ENCODE measurements at places on chromosomes 5 and 9.

- DNase-seq, result no peak
These were observed 217.0 kb downstream of the SREK1 start for GRCh38 chr5:66361070-66361469.

GRCh38 chr5:1655496-1656270 is 131.9 kb upstream of the LPCAT1 start:
- no peak for DNase-seq

DNA sequence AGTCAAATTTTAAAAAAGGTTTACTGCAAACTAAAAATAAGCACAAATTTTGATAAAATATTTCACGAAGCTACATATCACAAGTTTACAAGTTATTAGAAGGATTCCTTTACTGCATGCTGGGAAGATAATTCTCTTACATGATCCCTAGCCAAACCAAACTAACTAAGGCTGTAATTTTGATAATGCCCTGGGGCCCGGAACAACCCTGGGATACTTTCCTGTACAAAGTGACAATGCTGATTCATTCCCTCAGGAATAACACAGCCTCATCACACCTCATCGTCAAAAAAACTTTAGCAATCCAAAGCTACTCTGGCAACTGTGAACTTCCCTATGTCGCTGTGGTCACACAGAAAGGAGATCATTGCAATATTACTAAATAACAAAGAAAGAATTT is 402.9 kb downstream of the RAB3C start:
- DNase-seq, result no peak

DNA sequence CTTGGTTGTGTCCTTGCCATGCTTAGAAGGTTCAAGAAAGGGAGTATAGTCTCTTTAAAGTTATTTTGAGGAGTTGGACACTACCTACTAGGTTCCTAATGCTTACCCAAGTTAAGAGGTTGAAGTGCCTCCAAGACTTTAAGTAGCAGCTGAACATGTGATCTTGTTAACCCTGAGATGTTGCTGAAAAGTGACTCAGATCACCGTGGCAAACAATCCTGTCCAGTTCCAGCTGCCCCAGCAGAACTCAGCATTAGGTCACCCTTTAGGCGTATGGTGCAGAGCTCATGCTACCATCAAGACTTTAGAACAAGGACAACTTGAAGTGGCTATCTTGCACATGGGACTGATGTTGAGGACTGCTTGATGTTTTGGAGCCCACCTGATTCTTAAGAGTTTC is 22.5 kb downstream of the ZNF462 start:
- no peak for DNase-seq

- DNase-seq, result no peak
These were observed 12.8 kb upstream of the TEX48 start for GRCh38 chr9:114694719-114695269.
